ENCODE measurements at places on chromosomes 5 and 9.
A peak's percentile ranks its signal among the peaks of the same experiment; 100 is the strongest.

GRCh38 chr9:28203036-28203435 is 629.8 kb upstream of the C9orf72 start:
- no peak for DNase-seq

GRCh38 chr5:59236986-59237385 is 654.1 kb downstream of the RAB3C start:
- DNase-seq, result no peak

GRCh38 chr5:62306896-62307689 is 1.1 kb downstream of the KIF2A start:
- DNase-seq, result peak; percentile 48

GRCh38 chr5:123673107-123673506 is 161.1 kb downstream of the CSNK1G3 start:
- DNase-seq, result no peak

DNA sequence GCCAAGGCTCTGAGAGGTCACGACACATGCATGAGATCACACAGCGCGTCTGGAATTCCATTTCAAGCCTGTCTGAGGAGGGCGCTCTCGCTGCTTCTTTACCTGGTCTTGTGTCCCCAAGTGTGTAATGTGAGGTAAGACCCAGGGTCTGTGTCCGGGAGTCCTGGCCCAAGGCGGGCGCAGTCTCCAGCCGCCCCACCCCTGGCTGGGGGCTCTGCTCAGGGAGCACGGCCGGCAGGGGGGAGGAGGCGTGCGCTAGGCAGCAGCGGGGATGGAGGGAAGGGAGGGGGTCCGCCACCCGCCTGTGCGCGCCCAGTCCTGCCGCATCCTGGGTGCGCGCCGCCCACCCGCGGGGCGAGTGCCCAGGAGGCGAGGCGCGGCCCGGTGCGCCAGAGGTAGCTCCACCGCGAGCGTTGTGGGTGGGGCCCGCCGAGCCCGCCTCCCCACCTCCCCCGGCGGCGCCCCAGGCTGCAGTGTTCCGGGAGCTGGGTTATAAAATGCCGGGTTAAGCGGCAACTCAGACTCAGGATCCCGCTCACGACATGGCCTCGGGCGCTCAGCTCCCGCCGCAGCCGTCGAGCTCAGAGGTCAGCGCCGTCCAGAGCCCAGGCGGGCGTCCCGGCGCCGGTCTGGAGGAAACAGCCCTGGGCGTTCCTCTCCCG is at the start of gene CCNI2:
Gene CCNI2, plus strand, starts transcription at position 473 of the 662 bp plus-strand sequence. Its CDS starts 70 bp downstream, at position 543.
- peak; percentile 23 for DNase-seq

DNA sequence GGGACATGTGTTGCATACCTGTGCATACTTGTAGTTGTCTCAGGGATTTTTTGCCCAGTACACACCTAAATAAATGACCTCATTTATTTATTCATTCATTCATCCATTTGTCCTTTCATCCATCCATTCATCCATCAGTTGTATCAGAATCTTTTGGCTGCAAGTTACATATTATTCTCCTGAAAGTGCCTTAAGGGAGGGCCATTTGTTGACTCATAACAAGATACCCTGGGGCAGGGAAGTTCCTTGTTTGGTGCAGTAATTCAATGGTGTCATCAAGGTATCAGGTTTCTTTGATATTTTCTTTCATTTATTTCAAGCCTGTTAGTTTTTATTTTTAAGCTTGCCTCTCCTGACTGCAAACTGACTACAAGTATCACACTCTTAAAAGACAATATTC is 597.9 kb upstream of the TLE4 start:
- DNase-seq, result peak; percentile 47

DNA sequence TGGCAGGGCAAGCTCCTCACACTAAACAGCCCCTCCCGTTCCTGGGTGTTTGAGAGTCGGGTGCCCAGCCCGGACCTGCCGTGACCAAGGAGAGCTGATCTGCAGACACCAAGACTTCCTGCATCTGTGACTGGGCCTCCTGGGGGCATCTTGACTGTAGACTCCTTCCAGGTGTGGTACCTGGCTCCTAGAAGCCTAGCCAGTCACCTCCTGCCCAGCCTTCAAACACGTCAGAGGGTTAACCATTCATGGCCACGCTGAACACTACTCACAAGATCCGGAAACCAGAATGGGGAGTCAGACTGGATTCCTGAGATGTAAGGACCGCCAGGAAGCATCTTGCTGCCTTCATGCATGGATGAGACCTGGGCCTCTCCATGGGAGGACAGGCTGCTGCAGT is 3.7 kb upstream of the LCN2 start:
- no peak for DNase-seq

DNA sequence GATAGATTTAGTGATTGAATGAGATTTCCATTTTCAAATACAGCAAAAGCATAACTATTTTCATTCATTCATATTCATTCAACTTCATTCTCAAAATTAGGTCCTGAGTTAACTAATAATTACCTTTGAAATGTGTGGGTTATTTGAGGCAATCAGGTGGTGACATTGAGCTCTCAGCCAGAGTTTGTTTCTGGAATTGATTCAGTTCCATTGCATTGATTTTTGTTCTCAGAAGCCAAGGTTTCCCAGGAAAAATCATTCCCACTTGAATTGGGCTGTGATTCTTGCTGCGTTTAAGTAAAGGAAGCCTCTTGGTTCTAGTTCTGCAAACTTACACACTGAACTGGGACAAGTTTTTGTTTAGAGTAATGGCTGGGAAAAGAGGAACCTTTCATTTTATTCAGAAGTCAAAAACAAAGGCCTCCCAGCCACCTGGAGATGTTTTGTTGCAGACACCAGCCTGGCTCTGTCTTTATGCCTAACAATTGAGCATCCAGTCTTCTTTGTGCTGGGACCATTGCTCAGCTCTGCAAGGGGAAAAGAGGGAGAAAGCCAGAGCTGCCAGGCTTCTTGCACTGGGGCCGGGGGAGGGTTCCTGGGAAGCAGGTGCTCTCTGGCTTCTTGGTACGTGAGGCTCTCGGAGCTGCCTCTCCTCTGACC is 198.6 kb downstream of the TRIO start:
- DNase-seq, result no peak

- peak; percentile 8 for DNase-seq
Measured at GRCh38 chr5:43482490-43483297, 971 bp downstream of the TMEM267 start.

DNA sequence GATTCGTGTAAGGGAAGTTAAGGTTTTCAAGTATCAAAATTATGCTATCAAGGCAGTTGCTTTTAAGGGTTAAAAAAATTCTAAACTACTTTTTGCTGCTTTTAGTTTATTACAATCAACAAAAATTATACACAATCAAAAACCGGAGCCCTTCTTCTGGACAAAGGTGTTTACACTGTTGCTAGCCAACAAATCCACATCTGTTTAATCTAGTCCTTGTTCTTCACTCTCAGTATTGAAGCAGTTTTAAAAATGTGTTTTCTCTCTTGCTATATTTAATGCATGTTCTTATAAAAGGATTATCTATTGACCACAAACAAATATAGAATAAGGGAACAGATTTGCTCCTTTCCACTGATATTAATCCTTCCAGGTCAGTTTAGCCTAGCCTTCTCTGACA is 2.5 kb downstream of the FEM1C start:
- peak; percentile 51 for DNase-seq

GRCh38 chr5:54909911-54910870 is 75.2 kb downstream of the ESM1 start:
- peak; percentile 44 for DNase-seq

DNA sequence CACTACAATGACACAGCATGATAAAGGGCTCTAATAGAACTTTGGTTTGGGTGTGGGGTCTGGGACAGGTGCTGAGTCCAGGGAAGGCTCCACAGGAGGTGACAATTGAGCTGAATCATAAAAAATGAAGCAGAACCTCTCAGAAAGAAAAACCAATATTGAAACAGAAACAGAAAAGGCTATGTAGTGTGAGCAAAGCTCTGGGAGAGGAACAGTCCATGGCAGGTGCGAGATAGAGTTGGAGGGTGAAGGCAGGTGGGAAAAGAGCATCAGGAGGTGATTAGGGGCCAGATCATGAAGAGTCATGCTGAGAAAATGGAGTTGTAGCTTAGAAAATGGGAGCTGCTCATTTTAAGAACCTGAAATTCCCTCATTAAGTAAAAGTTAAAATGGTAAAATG is 164.9 kb downstream of the KCTD16 start:
- DNase-seq, result no peak

DNA sequence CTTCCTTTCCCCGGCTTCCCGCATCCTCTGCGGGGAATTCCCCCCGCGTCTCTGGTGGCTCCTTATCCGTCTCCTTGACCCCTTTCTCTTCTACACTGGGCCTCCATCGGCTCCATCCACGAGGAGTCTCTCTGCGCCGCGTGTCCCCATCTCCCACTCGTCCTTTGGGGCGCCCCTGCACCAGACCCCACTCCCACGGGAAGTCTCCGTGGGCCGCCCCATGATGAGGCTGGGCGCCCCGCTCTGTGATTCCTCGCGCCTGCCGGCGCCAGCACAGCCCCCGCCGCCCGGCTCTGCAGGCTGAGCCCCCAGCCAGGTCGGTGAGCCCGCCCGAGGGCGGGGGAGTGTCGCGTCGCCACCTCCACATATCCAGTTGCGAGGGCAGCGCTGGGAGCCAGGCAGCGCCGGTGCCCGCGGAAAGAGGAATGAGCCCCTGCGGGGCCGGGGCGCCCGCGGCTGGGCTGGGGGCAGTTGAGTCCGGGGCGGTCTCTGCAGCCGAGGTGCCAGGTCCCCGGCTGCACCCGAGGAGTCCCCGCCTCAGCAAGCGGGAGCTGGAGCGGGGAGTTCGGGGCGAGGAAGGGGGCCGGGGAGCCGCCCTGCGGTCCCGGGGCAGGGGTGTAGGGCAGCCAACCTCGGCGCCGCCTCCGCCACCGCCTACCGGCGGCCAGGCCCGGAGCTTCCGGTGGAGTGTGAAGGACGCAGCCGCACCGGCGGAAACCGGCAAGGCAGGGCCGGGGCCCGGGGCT is 2.1 kb upstream of the TRAF1 start:
- peak; percentile 59 for DNase-seq

DNA sequence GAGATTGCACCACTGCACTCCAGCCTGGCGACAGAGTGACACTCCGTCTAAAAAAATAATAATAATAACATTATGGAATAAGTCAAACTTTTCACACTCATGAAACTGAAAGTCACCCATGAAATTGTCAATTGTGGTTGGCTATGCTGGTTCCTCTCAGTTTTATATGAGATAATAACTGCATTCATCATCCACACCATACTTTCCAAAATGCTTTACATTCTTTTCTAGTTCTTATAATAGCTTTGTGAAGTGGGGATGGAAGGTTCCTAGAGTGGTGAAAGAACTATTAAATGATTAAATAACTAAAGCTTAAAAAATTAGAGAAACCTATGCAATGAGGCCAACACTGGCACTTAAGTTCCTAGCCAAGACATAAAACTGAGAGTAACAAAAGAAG is 12.6 kb upstream of the ASPN start:
- DNase-seq, result no peak

DNA sequence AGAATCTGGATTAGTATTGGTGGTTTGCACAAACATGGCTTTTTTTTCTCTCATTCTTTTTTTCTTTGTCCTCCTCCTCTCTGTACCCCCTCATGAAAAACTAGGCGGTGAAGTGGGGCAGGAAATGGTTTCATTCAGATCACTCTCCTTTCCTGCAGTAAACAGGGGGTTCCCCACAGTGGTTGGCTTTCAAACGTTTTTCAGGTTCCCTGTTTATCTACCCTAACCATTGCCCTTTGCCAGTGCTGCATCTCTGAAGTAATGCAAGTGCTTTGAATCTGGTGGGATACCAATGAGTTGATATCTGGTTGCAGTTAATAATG is 29.8 kb downstream of the NR4A3 start:
- DNase-seq, result no peak

DNA sequence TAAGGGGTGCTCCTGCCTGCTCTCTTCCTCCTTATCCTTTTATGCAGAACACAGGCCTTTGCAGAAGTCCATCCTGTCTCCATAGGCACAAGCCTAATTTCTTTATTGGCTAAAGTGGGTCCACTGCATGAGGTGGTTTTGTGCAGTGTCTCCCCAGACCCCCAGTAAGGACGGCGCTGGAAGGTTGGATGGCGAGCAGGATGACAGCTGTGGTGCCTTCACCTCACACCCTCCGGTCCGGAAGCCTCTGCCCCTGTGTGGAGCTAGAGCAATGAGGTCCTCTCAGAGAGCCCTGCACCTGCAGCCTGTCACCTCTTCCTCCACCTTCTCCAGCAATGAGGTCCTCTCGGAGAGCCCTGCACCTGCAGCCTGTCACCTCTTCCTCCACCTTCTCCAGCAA is 393.7 kb upstream of the IRX1 start:
- DNase-seq, result no peak

GRCh38 chr9:106713206-106713605 is 149.8 kb upstream of the ZNF462 start:
- DNase-seq, result no peak

DNA sequence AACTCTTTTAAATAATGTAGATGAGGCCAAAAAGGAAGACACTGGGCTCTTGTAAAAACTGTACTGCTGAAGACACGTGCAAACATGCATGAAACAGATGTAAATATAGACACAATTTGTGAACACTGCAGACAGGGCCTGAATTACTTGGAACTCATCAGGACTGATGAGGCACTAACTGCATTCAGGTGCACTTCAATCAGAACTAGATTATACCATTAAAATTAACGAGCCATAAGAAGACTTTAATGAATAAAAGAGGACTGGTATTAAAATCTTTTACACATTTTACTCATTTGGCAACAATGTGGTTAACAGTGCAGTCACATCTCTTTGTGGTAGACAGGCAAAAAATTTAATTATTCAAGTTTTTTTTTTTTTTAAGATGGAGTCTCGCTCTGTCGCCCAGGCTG is 13.4 kb upstream of the ZCCHC9 start:
- no peak for DNase-seq

DNA sequence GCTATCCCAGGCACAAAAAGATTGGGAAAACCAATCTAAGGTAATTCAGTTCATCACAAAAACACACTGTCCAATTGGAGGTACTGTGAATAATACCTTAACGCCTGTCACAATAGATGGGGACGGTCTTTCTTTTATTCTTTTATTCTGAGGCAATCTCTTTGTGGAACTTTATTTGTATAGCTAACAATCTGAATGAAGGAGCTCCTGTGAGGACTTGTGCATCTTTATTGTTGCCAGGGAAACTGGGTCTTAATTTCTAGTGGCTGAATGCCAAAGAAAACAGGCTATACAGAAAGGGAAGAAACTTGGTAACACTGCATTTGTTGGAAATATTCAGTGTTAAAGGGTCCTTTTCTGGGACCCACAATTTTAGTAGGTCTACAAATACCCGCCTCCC is 546.9 kb upstream of the C9orf72 start:
- DNase-seq, result no peak

- no peak for DNase-seq
Measured at GRCh38 chr9:120559546-120559945, 20.4 kb downstream of the CDK5RAP2 start.

- DNase-seq, result no peak
Measured at GRCh38 chr5:109901628-109901981, 211.9 kb downstream of the MAN2A1 start.

DNA sequence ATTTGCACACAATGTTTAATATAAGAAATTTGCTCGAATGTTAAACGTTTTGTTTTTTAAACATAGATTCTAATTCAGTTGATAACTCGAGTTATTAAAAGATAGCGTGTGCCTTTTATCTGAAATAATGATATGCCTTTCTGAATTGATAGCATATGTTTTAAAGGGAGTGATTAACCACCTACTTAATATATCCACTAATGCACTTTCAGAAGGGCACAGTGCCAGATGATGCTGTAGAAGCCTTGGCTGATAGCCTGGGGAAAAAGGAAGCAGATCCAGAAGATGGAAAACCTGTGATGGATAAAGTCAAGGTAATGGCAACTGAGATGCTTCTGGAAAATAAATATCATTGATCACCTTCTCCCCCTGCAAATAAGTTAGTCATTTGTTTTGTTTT is 53.9 kb downstream of the ERAP1 start:
- no peak for DNase-seq

Data from fibroblast of villous mesenchyme (primary cell).